ENCODE measurements at places on chromosomes 3 and 15. TPM values are rescaled to one million over a fixed set of nuclear protein-coding genes. Genes with fewer than 3 reads are reported as not detected.

Gene PP2D1
- not detected for total RNA-seq

Gene MOBP
- total RNA-seq, result not detected

Gene ALPK3
- 0.10 TPM for total RNA-seq

Gene FBLN2
- total RNA-seq, result 2.5 TPM

Gene SCAANT1
- total RNA-seq, result not detected

Gene OR5K2
- total RNA-seq, result not detected

Gene FSTL1
- total RNA-seq, result 42.8 TPM

Gene PLSCR5
- total RNA-seq, result not detected

Gene EXD1
- not detected for total RNA-seq

Gene MESD
- total RNA-seq, result 37.2 TPM

Gene VPS39
- 19.0 TPM for total RNA-seq

Gene XCR1
- total RNA-seq, result not detected

Gene RPL35A
- 1,105 TPM for total RNA-seq

Gene IFT122
- total RNA-seq, result 12.7 TPM

Gene C15orf39
- 30.9 TPM for total RNA-seq

Gene UROC1
- total RNA-seq, result not detected

Gene USP50
- total RNA-seq, result not detected

Gene FRMD4B
- 0.93 TPM for total RNA-seq

Measured in A549 treated with Hydrocortisone at 1 μM for 4 hours (cell line).